ENCODE measurements at places on chromosomes 3 and 15.
A peak's percentile ranks its signal among the peaks of the same experiment; 100 is the strongest.

DNA sequence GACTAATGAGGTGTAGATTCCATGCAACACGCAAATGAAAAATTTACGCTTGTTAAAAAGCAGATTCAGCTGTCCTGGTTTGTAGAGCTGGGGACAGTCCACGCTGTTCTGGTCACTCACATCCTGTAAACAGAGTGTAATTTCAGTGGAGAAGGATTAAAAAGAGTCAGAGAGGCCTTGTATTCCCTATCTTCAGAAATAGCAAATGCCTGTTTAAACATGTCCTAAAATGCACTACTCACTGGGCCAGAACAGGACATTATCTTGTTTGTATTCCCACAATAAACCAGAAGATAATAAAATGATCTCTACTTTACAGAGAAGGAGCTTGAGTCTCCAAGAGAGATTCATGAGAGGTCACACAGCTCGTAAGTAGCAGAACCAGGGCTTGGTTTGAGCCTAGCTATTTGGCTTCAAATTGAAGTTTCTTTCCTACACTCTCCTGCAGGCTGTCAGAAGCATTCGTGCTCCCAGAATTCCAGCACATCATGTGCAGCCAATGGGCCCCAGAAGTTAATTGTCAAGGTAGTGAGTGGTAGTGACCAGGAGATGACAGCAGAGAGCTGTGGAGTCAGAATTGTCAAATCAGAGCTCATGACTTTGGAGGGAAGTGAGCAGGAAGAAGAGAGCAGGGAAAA, 242.5 kb downstream of the ATP8B4 start:
- DNase-seq = no peak

GRCh38 chr15:75508840-75509532, 57.5 kb upstream of the SIN3A start:
- no peak for DNase-seq

DNA sequence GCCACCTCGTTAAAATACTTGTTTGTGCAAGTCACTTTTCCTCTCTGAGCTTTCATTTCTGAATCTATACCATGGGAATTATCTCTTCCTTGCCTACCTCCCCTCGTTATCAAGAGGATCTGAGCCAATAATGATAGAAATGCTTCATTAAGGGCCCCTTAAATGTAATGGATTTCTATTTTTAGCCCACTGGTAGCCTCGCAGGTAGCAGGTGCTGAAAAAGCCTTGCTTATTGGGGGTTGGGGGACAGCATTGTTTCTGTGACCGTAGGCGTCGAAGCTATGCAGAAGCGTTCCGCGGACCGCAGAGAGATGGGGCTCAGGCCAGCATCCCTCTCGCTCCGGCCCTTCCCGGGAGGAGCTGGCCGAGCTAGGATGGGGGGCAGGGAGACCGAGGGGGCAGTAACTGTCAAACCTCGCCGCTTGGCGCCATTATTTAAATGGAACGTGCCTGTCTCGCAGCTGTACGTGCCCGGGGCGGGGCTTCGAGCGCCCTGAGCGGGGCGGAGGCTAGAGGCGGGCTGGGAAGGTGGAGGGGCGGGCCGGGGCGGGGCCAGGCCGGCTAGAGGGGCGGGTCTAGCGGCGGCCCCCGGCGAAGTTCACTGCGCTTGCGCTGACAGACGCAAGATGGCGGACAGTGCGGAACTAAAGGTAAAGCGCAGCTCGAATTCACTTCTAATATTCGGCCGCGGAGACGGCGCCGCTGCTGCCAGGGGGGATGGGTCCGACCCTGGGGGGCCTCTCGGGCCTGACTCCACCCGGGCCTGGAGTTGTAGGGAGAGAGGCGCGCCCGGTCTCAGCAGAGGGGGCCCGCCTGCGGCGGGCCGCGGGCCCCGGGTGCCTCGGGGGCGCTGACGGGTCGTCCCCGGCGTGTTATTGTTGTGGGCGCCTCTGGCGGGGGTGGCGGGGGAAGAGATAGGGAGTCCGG, at the start of gene PIAS1:
TSS of gene PIAS1 (plus strand) at position 615 of the 927 bp plus-strand sequence. CDS start at position 627, 12 bp downstream.
- DNase-seq = peak; percentile 98

- no peak for DNase-seq
These were observed 30.0 kb downstream of the SLC6A11 start for GRCh38 chr3:10845839-10846656.

DNA sequence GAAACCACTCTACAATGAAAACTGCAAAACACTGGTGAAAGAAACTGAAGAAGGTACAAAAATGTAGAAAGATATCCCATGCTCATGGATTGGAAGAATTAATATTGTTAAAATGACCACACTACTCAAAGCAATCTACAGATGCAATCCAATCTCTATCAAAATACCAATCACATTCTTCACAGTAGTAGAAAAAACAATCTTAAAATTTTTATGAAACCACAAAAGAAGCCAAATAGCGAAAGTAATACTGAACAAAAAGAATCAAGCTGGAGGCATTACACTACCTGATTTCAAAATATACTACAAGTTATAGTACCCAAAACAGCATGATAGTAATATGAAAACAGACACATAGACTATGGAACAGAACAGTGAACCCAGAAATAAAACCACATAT, 36.9 kb downstream of the TXNRD3 start:
- no peak for DNase-seq

DNA sequence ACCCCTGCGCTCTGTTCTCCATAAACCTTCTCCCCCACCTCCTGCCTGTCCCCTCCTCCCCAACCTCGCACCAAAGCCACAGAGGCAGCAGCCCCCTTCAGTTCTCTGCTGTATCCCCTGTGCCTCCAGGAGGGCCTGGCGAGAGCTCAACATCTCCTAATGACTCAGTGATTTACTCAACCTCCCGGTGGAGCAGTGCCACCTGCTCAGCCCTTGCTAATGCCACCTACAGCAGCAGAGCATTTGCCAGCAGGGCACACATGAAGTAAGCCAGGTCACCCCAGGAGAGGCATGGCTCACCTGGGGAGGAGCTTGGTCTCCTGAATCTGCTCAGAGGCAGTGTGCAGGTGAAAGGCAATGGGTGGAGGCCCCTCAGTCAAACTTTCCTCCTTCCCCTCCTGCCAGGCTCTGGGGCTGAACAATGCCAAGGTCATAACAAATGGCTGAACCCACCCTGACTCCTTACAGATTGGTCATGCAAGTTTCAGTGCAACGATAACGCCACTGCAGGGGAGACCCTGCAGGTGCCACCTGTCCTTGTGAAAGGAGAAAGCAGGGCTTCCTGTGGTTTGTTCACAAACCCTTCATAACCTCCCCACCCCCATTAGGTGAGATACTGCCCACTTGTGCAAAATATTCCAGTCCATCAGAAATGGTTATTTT, 19.8 kb downstream of the TRPM1 start:
- DNase-seq = no peak

DNA sequence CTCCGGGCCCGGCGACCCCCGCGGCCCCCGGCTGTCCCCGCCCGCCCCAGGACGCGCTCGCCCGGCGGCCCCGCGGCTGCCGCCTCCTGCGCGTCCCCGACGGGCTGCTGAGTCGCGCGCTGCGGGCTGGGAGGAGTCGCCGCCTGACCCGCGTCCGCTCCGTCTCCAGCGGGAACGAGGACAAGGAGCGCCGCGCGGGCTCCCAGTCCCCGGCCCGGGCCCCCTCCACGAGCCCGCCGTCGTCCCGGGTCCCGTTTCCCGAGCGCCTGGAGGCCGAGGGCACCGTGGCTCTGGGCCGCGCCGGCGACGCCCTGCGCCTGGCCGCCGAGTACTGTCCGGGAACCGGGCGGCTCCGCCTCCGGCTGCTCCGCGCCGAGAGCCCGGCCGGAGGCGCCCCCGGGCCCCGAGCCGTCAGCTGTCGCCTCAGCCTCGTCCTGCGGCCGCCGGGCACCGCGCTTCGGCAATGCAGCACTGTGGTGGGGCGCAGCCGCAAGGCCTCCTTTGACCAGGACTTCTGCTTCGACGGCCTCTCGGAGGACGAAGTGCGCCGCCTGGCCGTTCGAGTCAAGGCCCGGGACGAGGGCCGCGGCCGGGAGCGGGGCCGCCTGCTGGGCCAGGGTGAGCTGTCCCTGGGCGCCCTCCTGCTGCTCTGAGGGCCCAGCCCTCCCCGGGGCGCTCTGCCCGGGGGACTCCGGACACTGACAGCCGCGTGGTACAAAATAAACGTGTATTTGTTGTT, 1.5 kb downstream of the C2CD4A start:
- DNase-seq = peak; percentile 82

GRCh38 chr3:52238193-52238760, 681 bp downstream of the TWF2 start:
- DNase-seq = no peak

GRCh38 chr3:127747751-127748521, 74.4 kb downstream of the MGLL start:
- DNase-seq = peak; percentile 82

DNA sequence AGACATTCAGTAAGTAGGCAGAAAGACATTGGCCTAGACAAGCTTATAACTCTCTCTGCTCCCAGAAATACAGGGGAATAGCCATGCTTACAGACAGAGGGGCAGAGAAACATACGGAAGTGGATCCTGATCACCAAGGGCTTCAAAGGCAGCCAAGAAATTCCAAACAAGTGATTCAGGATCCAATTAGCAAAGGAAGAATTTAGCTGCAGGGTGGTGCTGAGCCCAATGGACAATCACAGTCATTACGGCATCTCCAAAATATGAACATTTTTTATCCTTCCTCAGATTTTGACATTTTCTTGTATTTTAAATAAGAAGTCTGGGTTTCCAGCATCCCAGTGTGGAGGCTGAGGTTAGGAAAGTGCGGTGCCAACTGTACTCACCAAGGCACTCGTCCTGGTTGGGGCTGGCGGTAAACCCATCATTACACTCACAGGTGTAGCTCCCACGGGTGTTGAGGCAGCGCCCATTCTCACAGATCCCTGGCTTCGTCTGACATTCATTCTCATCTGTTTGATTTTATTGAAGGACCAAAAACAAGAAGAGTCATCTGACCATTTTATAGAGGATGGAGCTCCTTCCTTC, 96.8 kb downstream of the DUT start:
- no peak for DNase-seq

DNA sequence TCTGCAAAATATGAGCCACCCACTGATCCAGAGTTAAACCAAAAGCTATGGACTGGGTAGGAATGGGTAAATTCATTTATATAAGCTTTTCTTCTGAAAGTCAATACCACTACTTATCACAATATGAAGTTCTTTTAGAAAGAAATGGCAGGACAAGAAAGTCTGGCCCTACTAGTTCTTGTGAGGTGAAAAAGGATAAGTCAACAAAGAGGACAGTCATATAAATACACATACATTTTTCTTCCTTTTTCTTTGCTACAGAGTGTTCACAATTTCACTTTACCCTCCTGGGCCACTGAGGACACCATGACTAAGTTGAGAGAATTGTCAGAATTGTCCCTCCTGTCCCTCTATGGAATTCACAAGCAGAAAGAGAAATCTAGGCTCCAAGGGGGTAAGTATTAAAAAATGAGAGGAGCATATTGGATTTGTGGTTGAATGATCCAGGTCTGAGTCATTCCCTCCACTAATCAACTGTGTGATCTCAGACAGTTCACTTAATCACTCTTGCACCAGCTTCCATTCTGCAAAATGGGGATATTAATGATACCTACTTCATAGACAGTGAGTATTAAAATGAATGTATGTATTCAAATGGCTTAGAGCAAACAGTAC, 27.6 kb downstream of the ACP3 start:
- no peak for DNase-seq

GRCh38 chr15:52730594-52730993, 51.4 kb upstream of the ATOSA start:
- DNase-seq = no peak

GRCh38 chr3:64427671-64428070, 202.4 kb upstream of the PRICKLE2 start:
- no peak for DNase-seq

Measured in cardiac septum (tissue), 1 donor.